ENCODE measurements at places on chromosomes 5 and 9. TPM values are rescaled to one million over a fixed set of nuclear protein-coding genes. Genes with fewer than 3 reads are reported as not detected.

GRCh38 chr5:1513326-1514026, 10.3 kb downstream of the LPCAT1 start:
- no peak for DNase-seq
- no peak overlapping the region for H3K4me3 ChIP-seq
- no peaks in the 10 kb centered on the region for H3K4me1 ChIP-seq

DNA sequence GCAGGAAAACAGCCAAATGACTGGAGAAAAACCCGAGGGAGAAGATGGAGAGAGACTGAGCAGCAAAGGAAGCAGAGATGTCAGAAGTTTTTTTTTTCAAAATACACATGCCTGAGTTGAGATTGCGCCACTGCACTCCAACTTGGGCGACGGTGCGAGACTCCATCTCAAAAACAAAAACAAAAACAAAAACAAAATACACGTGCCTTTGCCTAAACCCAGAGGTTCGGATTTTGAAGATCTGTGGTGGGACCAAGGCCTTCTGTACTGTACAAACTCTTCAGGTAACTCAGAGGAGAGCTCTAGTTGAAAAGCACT, 38.8 kb upstream of the FBXW11 start:
- no peak overlapping the region for H3K4me3 ChIP-seq
- DNase-seq = no peak
- no peaks in the 10 kb centered on the region for H3K4me1 ChIP-seq
- no peak overlapping the region for H3K27ac ChIP-seq

- no peak for DNase-seq
- H3K27ac ChIP-seq = no peak overlapping the region
- no peaks in the 10 kb centered on the region for H3K4me1 ChIP-seq
- no peaks in the 10 kb centered on the region for H3K36me3 ChIP-seq
Observed at GRCh38 chr9:110371411-110372007, 33.8 kb upstream of the TXNDC8 start.

DNA sequence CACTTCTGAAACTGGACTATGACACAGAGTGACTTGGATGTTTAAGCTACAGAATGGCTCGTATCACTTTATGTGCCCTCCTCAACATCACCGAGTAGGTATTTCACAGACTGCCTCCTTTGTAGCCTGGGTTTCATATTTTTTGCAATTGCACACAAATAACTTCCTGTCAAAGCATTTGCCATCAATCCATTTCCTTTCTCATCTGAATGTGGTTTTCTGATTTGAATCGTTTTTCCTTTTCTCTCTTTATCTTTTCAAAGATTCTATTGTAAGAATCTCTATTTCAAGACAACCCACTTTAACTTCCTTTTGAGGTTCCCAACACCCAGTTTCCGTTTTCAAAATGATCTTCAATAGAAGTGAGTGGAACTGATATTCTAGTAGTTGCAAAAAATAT, 563.8 kb upstream of the ARRDC3 start:
- H3K27me3 ChIP-seq = no peaks in the 10 kb centered on the region
- no peaks in the 10 kb centered on the region for H3K4me1 ChIP-seq
- no peaks in the 10 kb centered on the region for H3K36me3 ChIP-seq
- no peak overlapping the region for H3K27ac ChIP-seq

GRCh38 chr5:133110709-133111108, 58.9 kb downstream of the HSPA4 start:
- no peak overlapping the region for H3K4me3 ChIP-seq
- H3K36me3 ChIP-seq = no peaks in the 10 kb centered on the region
- H3K27ac ChIP-seq = no peak overlapping the region
- H3K27me3 ChIP-seq = no peaks in the 10 kb centered on the region
- H3K4me1 ChIP-seq = peaks cover 9% of the 10 kb centered on the region

- DNase-seq = no peak
- H3K4me1 ChIP-seq = no peaks in the 10 kb centered on the region
- no peaks in the 10 kb centered on the region for H3K36me3 ChIP-seq
- H3K27me3 ChIP-seq = no peaks in the 10 kb centered on the region
Observed at GRCh38 chr9:12863618-12864017, 88.8 kb downstream of the LURAP1L start.

DELE1 gene
- 34.8 TPM for total RNA-seq

EGFL7 gene
- 34.2 TPM for total RNA-seq

KIF12 gene
- total RNA-seq = not detected

SMIM33 gene
- total RNA-seq = not detected

SV2C gene
- total RNA-seq = 0.26 TPM

IDNK gene
- 2.6 TPM for total RNA-seq

RETREG1 gene
- 0.68 TPM for total RNA-seq
